ENCODE measurements at places on chromosomes 4 and X.

- DNase-seq, result no peak
Measured at GRCh38 chr4:6264225-6264540, 5.5 kb upstream of the WFS1 start.

DNA sequence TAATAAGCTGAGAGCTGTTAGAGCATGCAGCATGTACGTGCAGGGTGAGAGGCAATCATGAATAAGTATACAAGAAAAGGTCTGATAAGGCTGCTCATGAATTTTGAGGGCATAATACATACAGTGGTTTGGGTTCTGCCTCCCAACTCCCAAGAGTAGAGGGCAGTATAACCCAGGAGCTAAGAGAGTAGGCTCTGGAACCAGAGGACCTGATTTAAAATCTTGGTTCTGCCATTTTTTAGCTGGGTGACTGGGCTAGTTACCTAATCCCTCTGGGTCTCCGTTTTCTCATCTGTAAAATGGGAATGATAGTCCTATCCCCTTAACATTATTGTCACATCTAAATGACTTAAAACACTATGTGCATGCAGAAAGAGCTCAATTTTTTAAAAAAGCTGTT lies 85.3 kb downstream of the LNX1 start:
- DNase-seq, result no peak

DNA sequence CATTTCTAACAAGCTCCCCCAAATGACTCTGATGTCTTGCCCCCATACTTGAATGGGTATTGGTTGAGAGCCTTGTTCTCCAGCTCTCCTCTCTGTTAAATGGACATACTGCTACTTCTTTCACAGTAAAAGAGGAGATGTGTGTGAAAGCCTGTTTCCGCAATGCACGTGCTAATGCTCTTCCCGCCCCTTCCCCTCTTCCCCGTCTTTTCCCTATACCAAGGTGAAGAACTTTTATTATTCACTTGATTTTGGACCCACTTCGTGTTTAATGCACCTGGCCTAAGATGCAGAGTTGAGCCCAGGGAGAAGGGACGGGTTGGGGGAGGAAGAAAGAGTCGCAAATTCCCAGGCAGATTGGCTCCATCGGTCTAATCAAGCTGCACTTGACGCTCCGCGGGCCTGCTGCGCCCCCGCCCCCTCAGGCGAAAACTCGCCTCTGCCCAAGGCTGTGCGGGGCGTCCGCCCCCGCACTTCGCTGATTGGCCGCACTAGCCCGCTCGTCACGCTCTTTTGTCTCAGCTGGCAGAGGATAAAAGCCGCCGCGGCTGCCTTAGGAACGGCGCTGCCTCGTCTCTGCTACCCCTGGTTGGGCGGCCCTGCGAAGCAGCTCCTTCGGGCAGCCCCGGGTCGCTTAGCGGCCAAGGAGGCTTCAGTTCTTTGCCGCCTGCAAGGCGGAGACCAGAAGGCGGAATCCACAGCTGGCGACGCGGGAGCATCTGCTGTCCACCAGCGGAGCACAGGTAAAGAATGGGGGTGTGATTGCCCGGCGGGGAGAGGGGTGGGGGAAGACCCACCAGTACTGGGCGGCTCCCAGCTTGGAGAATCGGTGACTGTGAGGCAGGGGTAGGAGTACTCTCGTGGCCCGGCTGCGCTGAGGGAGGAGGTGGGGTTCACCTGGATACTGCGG lies at the start of gene ZCCHC12:
Gene ZCCHC12 (plus strand): TSS at position 562 of the 910 bp plus-strand sequence. CDS start 1,421 bp downstream, outside the sequence.
- DNase-seq, result no peak

DNA sequence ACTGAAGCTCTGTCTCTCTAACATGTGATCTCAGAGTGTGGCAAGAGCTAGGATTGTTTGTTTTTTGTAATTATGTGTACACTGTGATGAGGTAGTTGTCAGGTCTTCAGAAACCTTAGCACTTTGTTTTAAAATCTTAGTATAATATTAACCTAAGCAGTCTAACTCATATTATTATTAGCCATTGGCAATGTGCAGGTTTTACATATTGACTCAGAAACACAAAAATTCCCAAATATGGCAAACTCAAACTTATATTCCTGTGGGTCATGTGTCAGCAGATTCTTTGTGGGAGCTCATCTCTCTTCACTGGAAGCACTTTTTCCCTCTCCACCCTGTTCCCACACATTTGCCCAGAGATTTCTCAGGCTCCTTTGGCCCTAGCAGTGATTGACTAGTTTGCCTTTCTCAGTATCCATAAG lies 8.2 kb upstream of the PWWP3B start:
- DNase-seq, result no peak

- no peak for DNase-seq
Measured at GRCh38 chr4:1010395-1011021, 918 bp upstream of the FGFRL1 start.

- no peak for DNase-seq
Measured at GRCh38 chr4:82501154-82501442, 60.7 kb downstream of the TMEM150C start.

DNA sequence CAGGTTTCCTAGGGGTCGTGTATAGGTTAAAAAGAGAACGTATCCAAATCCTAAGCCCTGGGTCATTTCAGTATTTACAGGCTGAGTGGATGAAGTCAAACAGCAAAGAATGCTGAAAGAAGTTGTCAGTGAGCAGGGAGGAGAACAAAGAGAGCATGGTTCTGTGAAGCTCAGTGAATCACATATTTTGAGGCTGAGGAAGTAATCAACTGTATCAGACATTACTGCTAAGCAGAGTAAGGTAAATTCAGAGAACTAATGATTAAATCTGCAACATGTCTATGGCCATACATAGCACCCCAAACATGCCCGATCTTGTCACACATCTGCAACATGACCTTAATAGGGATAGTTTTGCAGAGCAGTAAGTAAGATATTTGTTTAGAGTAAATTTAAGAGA lies 1130.3 kb downstream of the RAPGEF2 start:
- no peak for DNase-seq

- no peak for DNase-seq
Measured at GRCh38 chrX:40506201-40506985, 74.4 kb upstream of the ATP6AP2 start.

DNA sequence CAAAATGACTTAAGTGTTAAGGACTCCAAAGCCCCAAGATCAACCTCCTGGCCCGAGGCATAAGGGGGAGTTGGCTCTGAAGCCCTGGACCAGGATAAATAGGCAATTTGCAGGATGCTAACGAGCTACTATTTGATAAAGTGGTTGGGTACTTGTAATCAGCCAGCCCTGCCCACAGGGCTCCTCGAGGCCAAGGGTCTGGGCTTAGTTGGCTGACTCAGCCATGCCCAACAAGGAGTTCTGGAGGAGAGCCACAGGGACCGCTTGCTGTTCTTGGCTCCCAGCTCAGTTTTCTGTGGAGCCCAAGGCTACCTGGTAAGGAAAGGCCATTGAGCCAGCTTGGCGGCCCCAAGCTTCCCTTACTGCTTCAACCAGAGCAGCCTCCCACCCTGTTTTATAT lies 7.8 kb downstream of the HMGB3 start:
- DNase-seq, result no peak

GRCh38 chr4:11495291-11495690 lies 66.6 kb upstream of the HS3ST1 start:
- DNase-seq, result no peak

GRCh38 chr4:109803924-109804571 lies 2.2 kb upstream of the CFI start:
- DNase-seq, result no peak

DNA sequence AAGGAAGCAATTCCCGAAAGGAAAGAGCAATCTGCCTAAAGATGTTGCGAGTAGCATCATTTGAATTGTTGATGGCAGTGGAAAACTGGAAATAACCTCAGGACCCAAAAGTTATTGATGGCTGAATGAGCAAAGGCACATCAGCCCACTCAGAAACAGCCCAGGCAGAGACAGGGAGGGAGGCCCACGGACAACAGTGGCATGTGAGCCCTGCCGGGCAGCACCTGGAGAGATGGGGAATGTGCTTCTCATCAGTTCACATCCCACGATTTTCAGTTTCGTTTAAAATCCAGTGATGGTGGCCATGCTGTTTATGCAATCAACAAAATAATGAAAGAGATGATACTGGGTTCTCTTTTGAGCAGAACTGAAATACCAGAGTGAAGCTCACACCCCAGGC lies 80.0 kb downstream of the JAKMIP1 start:
- peak; percentile 55 for DNase-seq

DNA sequence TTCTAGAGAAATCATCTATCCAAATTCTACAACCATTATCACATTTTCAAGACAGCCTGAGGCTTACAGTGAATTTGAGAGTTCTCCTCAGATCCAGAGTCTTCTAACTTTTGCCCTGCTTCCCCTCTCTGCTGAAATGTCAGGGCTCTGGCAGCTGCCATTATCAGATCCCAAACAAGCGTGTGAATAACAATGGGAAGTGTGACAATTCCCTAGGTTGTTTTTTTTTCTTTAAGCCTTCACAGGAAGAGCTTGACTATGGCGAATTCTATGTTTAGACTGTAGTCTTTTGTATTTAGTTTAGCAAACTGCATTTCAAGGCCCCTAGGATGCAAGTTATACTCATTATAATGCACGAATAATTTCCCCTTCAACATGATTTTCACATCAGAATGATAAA lies 61.3 kb upstream of the KDR start:
- DNase-seq, result no peak

GRCh38 chr4:138320030-138320429 lies 77.9 kb upstream of the SLC7A11 start:
- no peak for DNase-seq

DNA sequence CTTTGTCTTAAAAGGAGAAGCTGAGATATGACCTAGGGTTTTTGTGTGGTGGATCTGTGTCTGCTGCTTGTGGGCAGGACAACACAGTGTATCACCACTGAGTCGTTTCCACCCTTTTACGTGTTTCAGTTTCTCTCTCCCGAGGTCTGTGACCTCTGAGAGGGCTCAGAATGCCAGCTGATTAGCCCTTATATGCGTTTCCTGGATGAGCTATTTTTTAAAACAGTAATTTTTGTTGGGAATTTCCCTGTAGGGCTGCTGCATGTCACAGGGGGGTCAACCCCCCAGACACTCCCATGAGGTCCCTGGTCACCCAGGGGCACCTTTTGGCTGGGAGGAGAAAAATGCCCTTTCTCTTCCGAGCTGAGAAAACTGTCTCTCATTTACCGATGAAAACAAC lies 170.4 kb upstream of the CASK start:
- no peak for DNase-seq

DNA sequence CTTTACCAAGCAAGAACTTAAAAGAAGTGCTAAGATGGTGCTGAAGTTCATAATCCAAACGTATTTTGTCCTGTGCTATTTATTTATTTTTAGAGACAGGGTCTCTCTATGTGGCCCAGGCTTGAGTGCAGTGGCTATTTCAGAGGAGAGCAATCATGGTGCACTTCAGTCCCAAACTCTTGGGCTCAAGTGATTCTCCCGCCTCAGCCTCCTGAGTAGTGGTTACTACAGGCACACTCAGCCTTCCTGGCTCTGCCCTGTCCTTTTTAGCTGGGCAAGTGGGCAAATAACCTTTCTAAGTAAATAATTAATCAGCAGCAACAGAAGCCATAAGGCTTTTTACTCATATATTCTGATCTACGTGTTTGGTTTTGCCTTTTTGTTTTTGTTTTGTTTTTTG lies 2.6 kb downstream of the NSD2 start:
- no peak for DNase-seq

DNA sequence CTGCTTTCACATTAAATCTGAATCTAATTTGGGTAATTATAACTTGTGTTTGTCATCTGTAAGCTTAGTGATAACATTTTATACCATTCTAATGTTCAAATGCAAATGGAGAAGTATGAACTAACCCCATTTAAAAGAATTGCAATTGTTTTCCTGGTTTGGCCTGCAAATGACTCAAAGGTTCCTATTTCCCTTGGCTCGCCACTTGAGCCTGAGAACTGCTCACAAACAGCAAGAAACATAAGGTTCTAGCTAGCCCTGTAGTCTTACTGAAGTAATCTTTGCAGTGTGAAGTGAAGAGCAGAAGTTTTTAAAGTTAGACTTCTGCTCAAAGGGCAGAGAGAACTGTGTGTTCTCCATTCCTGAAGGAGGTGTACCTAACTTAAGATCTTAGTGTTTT lies 27.2 kb downstream of the UPRT start:
- no peak for DNase-seq

- DNase-seq, result no peak
Measured at GRCh38 chr4:125244848-125245450, 69.8 kb upstream of the FAT4 start.

- DNase-seq, result no peak
Measured at GRCh38 chrX:76555816-76556215, 128.3 kb downstream of the MAGEE1 start.

DNA sequence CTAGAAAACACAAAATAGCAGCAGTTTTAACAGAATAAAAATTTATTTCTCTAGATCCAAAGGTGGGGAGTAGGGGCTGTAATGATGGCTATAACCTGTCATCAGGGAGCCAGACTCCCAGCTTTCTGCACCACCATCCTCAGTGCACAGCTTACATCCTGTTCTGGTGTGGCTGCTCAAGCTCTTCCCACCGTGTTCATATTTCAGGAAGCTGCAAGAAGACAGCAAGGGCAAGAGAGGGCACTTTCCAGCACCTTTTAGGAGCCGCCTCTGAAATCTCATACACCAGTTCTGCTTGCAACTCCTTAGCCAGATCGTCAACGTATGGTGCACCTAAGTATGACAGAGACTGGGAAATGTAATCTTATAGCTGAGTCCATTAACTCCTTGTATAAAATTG lies 253.7 kb downstream of the CENPC start:
- DNase-seq, result no peak

DNA sequence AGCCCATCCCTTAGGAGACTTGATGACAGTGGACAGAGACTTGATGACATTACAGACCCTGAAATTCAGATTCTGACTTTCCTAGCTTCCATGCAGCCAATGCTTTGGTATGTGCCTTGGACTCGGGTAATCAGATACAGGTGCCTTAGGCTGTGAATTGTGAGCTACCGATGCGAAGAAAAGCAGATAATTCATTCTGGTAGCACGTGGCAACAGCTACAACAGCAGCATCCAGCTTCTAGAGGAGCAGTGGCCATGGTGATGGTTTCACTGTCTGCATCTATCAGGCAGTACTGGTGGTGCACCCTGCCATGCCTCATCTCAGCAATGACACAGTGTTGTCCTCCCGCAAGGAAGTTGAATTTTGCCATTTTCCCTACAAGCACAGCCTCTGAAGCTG lies 126.9 kb upstream of the TAPT1 start:
- no peak for DNase-seq

DNA sequence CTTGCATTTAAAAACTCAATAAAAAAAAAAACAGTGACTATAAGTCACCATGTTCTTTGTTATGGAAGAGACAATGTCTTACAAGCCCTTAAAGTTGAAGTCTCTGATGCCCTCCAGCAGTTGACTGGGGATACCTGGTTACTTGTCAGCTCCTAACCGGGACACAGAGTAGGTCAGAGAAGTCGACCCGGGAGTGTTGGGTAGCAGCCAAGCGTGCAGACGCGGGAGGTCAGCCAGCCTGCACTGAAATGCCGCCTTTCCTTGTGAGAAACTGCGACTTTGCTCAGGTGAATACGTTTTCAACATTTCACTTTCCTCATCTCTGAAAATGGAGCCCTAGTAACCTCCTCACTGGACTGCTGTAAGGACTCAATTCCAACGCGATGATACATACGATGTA lies 81.8 kb downstream of the F11 start:
- DNase-seq, result no peak

GRCh38 chr4:30828264-30828926 lies 108.2 kb downstream of the PCDH7 start:
- no peak for DNase-seq

GRCh38 chr4:119980456-119980855 lies 86.2 kb downstream of the MAD2L1 start:
- DNase-seq, result no peak

GRCh38 chr4:128861856-128862518 lies 52.5 kb downstream of the JADE1 start:
- DNase-seq, result peak; percentile 81
